Ovary (tissue), 10 donors: ENCODE measurements at places on chromosomes 11 and 22.

DNA sequence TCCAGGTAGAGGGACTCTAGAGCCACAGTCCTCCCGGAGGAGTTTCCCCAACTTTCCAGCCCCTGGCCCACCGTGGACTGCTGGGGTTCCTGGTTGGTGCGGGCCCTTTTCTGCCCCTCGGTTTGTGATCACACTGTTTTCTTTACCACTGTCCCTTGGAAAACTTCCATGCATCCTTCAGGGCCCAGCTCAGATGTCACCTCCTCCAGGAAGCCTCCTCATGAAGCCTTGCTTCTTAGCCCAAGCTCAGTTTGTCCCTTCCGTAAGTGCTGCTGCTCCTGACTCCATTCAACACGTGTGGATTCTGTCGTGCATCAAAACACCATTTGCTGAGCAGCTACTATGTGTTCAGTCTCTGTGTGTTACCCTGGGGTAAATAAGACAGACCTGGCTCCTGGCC is 15.9 kb upstream of the TPCN2 start:
- DNase-seq = no peak

DNA sequence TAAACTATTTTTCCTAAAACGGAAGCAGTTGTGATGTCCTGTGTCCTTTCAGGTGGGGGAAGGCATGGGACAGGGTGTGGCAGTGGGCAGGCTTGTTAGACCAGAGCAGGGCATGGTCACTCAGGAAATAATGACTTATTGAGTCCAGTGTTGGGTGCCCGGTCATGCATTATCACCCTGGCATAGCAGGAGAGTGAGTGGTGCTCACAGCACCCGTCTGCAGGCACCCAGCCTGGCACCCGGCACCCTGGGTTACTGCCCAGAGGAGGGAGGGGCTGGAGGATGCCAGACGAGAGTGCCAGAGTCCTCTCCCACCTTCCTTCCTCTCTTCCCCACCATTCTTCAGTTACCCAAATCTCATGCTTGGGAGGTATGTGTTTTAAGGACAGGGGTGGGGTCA is 59.1 kb downstream of the ST3GAL4 start:
- no peak for DNase-seq

DNA sequence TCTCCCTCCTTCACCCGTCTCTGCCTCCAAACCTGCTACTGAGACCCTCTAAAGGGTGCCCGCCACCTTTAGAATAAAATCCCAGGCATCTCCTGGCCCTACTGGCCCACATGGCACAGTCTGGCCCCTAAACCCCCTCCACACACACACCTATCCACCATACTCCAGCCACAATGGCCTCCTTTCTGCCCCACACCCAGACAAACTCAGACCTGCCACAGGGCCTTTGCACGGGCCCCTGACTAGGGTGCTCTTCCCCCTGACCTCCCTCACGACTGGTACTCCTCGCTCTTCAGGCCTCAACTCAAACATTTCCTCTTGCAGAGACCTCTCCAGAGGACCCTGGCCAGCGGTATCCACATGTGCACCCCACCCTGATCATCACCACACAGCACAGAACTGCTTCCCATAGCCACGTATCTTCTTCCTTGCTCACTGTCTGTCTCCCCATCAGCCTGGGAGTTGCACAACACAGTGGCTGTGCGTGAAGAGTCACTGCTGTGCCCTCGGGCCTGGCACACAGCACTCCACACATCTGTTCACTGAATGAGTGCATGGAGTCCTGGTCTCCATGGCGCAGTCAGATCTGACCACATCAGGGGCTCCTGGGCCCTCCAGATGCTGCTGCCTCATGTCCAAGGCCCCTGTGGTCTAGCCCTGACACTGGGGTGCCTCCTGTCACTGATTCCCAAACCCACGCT is 66.2 kb upstream of the TCF20 start:
- no peak for DNase-seq

DNA sequence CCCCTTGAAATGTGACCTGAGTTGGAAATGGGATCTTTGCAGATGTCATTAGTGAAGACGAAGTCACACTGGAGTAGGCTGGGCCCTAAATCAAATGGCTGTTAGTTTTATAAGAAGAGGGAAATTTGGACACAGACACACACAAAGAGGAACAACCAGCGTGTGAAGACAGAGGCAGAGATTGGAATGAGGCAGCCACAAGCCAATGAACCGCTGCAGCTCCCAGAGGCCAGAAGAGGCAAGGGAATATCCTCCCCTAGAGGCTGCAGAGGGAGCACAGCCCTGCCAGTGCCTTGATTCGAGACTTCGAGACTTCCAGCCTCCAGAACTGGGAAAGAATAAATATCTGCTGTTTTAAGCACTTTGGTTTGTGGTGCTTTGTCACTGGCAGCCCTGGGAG is 484.5 kb downstream of the MN1 start:
- no peak for DNase-seq

DNA sequence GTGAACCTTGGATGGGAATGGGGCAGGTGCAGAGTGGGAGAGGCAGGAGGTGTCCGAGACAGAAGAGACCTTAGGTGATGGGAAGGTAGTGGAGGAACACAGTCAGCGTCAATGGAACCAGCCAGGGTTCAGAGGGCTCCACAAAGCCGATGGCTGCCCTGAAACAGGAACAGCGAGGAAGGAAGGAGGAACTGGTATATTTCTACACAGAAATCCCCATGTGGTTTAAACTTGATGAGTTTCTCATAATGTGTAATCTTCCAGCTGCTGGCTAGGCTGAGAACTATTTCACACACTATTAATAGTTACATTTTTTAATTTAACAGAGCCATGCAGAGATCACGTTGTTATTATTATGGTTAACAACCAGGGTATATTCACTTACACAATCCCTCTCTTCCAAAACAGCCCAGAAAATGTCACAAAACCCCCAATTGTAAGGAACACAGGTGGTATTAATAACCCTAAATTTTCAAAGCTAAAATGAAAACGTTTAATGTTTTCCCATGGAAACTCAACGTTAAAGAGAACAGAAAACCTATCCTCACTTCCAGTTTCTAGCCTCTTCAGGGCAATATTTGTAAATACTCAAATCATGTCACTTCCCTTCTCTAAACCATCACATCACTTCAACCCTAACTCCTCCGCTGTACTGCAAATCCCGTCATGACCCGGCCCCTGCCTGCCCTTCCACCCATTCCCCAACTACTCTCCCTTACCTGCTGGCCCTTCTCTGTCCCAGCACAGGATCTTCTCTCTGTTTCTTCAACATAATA is 74.5 kb upstream of the ARFGAP3 start:
- DNase-seq = no peak

- no peak for DNase-seq
Measured at GRCh38 chr11:91825777-91826176, 398.8 kb upstream of the FAT3 start.

DNA sequence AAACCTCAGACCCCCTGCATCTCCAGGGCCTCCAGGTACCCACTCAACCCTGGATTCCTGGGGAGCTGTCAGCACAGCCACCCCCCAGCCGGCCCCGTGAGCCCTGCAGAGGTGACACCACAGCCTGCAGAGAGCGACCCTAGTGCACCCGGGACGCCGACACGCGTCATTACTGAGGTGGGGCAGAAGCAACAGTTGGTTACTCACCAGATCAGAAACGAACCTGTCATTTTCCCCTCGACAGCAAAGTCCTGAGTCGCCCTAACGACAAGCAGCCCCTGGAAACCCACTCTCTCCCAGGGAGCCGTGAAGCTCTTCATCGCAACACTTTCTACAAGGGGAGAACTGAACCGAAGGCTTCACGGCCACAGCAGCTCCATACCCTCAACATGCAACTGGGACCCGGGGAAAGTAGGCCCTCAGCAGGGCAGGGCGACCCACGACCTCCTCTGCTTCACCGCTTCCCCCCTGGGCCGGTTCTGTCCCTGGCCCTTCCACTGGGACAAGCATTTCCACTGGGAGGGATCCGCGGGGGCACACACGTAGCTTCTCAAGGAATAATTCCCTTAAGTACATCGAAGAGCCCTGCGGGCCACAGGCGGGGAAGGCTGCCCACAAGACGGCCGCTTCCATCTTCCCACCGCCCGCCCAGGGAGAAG is 1.6 kb downstream of the BRD1 start:
- DNase-seq = no peak

DNA sequence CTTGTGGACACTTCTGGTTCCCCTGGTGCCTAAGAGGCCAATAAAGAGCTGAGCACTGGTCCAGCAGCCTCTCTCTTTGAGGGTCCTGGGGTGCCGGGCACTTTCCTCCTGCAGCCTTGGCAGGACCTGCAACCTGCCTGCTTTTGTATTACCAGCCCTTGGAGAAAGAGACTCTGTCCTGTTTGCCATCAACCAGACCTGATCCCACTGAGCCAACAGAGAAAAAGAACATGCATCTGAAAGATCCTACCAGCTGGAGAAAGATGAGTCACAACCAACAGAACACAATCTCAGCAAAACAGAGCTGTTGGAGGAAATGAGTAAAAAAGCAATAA is 321.0 kb downstream of the DDX10 start:
- no peak for DNase-seq

GRCh38 chr11:25562417-25562816 is 769.5 kb upstream of the ANO3 start:
- DNase-seq = no peak

DNA sequence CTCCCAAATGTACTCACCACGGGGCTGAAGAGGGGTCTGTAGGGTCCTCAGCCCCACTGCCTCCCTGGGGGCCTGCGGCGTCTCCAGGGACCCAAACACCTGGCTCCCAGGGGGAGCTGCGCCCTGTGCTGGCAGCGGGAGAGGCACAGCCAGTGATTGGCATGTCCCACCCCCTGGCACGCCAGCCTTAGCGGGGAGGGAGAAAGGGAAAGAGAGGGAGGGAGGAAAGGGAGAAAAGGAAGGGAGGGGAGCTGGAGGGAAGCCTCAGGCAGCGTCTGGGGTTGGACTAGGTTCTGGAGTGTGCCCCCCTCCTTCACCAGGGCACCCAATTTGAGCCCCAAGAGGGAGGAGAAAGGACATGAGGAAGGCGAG is at the start of gene CHRM1:
TSS of gene CHRM1 (minus strand) at position 163 of the 372 bp plus-strand sequence. CDS start 10,263 bp downstream, outside the sequence.
- DNase-seq = no peak

- no peak for DNase-seq
Measured at GRCh38 chr22:30717331-30717921, 22.8 kb downstream of the OSBP2 start.

- no peak for DNase-seq
Measured at GRCh38 chr11:110631551-110631950, 80.7 kb downstream of the ARHGAP20 start.

DNA sequence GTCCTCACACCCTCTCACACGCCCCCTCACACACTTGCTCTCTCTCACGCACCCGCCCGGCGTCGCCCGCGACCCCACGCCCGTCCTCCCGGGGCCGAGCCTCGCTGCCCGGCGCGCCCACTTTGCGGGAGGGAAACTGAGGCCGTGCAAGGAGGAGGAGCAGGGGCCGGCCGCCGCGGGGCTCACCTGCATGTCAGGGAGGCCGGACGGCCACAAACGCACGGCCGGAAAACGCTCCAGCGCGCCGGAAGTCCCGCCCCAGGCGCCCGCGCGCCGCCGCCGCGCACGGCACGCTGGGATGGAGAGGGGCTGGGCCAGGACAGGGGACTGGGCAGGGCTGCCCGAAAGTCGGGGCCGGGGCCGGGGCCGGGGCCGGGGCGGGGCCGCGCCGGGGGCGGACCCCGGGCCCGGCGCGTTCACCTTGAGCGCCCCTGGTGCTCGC is at the start of gene CHID1:
TSS of gene CHID1 (minus strand) at position 222 of the 442 bp plus-strand sequence. CDS start 5,994 bp downstream, outside the sequence.
- peak; percentile 85 for DNase-seq

- DNase-seq = no peak
Measured at GRCh38 chr11:57361926-57362325, 19.0 kb downstream of the PRG3 start.

- DNase-seq = no peak
Measured at GRCh38 chr11:27328614-27329013, 34.4 kb downstream of the CCDC34 start.

DNA sequence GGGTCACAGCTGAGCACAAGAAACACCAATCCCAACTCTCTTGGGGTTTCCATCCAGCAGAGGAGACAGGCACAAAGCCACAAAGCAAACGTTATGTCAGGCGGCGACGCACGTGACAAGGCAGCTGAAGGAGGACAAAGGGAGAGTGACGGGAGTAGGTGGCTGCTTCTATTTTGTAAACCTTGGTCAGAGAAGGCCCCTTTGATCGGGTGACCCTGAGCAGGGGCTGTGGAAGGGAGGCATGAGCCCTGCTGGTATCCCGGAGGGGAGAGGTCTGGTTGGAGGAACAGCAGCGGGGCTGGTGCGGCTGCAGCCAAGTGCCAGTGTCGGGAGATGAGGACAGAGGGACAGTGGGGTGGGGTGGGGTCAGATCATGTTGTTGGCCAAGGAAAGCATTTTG is 17.3 kb upstream of the RFPL3 start:
- DNase-seq = no peak

DNA sequence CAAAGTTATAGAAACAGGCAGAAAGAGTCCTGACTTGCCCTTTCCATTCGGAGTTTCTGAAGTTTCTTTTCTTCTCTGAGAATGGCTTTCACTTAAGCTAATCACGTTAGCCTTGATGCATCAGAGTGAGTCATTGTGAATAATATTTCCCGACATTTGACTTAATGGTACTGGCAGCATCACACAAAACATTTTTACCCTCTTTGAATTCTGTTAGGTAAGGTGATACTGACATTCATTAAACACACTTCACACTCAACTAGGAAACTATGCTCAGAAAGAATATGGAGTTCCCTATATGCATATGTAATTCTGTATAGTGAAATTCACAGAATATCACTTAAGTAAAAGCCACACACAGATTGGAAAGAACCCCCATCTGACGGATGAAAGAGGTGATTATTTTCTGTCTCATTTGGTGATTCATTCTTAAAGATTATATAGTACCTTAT is 120.8 kb upstream of the ARHGAP20 start:
- DNase-seq = no peak

DNA sequence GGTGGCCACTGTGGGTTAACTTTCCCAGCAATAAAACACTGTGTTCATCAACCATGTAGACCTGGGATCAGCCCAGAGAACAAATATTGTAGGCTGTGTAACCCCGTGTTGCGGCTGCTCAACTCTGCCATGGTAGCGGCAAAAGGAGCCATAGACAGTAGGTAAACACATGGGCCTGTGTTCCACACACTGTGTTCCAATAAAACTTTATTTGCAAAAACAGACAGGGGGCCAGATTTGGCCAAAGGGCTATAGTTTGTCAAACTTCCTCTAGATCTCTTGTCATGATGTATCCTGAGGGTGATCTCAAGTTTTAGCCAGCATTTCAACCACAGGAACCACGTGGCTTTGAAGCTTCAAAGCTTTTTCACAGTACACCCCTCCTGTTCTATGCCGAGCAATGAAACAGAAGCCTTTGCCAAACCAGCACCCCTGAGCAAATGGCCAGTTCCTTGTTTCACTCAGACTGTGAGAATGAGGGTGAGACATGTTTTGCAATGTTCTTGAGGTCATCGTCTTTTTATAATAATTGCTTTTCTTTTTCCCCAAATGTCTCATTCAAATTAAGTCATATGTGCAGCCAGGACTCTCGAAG is 49.9 kb upstream of the FADD start:
- no peak for DNase-seq
